ENCODE measurements at places on chromosomes 1 and 21.

DNA sequence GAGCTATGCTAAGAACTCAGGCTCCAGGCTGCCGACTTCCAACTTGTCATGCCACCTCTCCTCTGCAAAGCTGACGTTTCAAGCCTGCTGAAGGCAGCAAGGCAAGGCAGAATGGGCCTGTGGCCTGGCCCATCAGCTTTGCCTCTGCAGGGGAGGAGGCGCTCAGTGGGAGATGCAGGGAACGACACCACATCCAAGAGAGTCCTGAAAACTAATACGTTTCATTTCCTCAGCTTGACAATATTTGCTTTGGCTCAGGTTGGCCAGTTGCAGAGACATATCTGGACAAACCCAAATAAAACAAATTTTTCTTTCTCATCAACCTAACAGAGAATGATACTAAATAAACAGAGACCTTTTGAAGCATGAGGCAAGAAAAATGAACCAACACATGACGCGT is 35.3 kb downstream of the BEND5 start:
- no peak for DNase-seq

- DNase-seq = no peak
Measured at GRCh38 chr1:53398091-53398490, 61.1 kb upstream of the DMRTB1 start.

DNA sequence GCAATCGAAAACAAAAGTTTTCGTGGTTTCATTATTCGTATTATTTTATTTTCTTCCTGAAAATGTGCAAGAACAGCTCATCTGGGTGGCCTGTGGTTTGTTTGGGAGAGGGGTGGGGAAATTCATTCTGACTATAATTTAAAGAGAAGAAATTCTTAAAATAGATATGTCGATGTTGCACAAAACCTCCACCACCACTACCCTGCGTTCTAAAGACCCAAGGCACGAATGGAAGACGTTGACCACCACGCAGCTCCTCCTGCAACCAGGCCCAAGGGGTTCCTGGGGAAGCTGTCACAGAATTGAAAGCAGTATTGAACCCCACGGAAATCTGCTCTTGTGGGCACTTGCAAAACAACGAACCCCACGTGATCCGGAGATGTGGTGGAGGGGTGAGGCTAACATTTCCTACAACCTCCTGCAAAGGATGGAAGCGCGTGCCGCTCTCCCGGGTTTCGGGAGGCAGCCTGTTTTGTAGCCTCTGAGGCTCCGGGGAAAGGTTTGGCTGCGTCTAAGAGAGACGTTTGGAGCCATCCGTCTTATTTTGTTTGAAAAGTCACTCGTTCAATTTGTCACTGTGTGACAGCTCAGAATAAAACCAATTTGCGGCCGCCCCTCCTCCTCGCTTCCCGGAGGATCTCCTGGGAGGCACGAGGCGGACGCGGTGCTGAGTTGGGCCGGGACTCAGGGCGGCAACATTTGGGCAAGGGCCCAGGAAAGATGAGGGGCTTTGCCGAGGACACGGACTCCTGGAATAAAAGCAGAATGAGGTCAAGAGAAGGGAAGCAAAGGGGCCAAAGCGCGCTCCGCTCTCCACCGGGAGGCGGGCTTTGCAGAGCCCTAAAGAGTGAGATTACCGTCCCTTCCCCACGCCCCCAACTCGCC is 810 bp upstream of the HLX start:
- no peak for DNase-seq

- DNase-seq = no peak
Measured at GRCh38 chr1:10502206-10502605, 27.5 kb downstream of the PEX14 start.

DNA sequence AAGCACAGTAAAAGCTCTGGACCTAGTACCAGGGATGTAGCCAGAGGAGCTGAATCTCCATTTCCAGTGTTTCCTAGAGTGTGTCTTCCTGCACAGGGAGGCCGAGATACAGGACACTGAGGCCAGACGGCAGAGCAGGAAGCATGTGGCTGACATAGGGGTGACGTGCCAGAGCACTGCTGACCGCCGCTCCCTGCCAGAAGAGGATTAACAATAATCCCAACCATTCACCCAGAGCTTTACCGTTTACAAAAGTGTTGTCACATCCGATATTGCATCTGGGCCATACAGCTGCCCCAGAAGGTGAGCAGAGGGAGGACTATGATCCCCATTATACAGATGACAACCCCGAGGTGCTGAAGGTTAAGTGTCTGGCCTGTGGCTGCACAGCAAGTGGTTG is 5.8 kb upstream of the CLDN19 start:
- no peak for DNase-seq

DNA sequence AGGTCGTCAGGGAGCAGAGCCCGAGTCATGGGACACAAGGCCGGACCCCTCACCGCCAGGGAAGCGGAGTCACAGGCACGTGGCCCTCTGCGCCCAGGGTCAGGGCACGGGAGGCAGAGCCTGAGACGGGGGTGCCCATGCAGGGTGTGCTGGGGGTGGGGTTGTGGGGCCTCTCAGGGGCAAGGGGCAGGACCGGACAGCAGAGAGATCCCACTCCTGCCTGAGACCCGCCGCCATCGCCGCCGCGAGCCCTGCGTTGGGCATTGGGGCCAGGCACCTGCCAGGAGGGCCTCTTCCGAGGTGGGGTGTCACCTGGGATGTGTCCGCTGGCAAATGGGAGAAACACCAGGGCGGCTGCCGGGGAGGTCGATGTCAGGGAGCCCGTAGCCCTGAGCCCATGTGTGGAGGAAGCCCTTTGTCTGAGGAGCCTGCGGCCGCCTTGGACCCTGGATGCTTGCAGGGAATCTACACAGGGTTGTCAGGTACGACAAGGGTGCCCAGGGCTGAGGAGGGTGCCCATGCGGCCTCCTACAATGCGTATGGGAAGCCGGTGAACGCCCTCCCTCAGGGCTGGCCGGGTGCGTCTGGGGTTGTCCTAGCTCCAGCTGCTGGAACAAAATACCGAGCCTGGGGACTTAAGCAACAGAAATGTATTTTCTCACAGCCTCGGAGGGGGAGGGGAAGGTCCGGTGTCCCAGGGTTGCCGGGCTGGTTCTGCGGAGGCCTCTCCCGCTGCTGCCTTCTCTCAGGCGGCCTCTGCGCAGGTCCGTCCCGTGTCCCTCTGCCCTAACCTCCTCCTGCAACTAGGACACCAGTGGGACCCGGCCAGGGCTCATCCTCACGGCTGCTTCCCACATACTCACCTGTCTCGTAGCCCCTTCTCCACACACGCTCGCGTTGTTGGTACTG is 16.4 kb upstream of the C1orf159 start:
- no peak for DNase-seq

GRCh38 chr1:188670837-188671236 is 1806.8 kb downstream of the BRINP3 start:
- no peak for DNase-seq

DNA sequence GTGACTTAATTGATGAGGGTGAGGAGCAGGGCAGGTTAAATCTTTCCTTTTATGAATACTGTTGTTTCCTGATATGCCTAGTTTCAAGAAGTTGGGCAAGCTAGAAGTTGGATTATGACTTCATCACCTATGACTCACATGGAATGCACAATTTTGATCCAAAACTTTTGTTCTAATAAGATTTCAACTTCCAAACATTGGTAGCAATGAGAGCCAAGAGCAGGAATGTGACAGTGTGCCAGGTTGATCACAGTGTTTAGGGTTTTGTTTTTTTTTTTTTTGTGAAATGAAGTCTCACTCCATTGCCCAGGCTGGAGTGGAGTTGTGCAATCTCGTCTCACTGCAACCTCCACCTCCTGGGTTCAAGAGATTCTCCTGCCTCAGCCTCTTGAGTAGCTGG is 349.4 kb downstream of the DUSP10 start:
- DNase-seq = no peak

DNA sequence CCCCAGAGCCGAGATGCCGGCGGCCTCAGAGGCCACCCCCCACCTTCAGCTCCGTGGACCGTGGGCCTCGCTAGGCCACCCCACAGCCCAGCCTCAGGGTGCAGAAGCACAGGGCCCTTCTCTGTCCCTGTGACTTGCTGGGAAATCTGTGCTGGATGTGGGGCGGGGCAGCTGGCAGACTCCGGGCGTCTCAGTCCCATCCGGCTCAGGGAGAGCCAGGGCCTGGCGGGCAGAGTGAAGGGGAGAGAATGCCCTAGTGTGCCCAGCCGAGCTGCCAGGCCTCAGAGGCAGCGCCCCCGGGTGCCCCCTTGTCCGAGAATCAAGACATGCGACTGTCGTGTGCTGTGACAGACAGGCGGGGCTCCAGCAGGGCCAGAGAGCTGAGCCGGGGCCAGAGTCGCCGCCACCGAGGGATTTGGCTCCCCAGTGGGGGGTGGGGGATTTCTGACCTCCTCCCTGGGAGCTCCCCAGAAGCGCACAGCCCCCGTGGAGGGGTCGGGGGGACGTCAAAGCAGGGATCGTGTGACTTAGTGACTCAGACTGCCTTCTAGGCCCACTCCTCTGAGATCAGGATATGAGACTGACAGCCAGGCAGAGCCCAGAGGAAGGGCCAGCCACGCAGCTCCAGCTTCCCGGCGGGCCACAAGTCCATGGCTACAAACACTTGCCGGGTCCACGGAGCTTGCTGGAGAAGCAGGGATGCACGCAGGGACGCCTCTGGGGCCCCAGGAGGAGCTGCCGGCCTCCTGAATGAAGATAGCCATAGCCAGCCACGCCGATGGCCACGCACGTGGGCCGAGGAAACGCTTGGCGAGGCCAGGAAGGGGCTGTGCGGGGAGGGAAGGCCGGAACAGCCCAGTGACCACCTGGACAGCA is 11.9 kb downstream of the COL6A1 start:
- no peak for DNase-seq

DNA sequence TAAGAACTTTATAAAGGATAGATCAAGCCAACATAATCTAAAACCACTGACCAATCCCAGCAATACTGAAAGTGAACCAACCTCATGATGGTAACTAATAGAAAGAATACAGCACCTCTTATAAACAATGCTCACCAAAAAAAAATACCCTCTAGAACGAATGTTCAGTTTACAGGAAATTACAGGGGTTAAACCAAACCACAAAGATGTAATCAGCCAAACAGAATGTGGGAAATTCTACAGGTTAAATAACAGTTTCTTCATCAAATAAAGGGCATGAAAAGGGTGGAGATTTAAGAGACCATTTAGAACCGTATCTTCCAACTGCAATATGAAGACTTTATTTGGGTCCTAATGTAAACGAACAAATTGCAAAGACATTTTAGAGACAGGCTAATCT is 30.4 kb downstream of the ARID4B start:
- DNase-seq = no peak

DNA sequence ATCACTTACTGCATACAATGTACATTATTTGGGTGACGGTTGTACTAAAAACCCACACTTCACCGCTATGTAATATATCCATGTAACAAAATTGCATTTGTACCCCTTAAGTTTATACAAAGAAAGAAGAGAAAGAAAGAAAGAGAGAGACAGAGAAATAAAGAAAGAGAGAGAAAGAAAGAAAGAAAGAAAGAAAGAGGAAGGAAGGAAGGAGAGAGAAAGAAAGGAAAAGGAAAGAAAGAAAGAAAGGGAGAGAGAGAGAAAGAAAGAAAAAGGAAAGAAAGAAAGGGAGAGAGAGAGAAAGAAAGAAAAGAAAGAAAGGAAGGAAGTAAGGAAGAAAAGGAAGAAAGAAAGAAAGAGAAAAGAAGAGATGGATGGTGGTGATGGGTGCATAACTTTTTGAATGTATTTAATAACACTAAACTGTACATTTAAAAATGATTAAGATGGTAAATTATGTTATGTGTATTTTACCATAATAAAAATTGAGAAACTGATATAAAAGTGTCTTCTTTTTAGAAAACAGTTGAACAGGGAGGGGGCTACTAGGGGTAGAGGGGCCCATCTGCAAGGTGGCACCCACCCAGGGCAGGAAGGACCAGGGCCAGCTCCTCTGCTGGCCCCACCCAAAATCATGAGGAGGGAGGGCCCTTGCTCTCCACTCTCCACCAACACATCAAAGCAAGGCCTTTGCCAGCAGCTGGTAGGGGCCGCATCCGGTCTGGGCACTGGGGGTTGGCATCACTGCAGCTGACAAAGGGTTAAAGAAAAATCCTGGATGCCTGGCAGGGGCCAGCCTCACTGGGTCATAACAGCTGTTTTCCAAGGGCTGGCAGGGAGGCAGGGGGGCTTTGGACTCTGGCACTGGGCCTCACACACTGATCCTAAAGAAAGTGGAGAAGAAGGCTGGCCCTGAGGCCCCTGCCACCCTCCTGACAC is 153.9 kb upstream of the EDN2 start:
- DNase-seq = no peak

GRCh38 chr1:184940694-184941409 is 33.5 kb downstream of the NIBAN1 start:
- DNase-seq = no peak

- DNase-seq = no peak
Measured at GRCh38 chr21:26845066-26845758, at the start of gene ADAMTS1. Gene ADAMTS1 (minus strand): TSS chr21:26845409. CDS start chr21:26844954, 455 bp downstream.

GRCh38 chr1:41637367-41637766 is 152.9 kb upstream of the EDN2 start:
- DNase-seq = no peak

DNA sequence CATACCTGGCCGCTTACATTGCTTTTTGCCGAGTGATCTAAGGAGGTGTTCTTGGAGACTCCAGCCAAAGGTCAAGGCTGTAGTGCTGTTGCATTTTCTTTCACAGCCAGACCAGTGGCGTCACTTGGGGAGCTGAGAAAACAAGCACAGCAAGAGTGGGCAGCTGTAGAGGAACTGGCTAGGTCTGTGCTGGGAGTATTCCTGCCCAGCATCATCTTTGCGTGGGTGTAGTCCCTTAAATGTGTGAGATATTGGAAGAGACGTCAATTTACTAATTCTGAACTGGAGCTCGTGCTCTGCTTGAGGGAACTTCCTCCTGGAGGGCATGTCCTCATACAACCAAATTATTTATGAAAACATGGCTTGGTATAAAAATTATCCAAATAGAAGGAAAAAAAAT is 10.2 kb downstream of the UBIAD1 start:
- no peak for DNase-seq

DNA sequence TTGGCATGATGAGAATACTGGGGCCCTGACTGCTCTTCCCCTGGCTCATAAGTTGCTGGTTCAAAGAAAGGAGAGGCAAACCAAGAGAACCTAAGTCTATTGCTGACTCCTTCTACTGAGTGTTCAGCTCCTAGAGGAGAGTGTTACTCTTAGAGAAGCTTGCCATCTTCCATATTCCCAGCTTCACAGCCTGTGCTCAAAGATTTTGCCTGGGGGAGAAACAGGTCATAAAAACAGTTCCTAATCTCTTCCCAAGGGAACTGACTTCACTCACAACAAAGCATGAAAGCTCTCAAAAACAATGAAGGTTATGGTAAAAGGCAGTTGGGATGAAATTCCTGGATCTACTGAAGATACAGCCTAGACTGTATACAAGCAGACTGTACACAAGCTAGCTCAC is 37.1 kb downstream of the LRRC40 start:
- no peak for DNase-seq

- DNase-seq = no peak
Measured at GRCh38 chr21:42340187-42341050, 10.4 kb downstream of the TFF2 start.

DNA sequence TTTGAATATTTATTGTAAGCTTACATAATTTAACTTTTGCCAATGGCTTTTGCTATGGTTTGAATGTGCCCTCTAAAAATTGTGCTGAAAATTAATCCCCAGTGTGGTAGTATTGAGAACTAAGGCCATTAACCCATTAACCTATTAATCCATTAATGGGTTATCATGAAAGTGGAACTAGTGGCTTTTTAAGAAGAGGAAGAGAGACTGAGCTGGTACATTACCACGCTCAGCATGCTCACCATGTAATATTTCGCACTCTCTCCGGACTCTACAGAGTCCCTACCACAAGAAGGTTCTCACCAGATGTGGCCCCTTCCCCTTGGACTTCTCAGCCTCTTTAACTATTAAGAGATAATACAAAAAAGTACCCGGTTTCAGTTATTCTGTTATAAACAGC is 164.4 kb upstream of the ZRANB2 start:
- DNase-seq = no peak

- peak; percentile 92 for DNase-seq
Measured at GRCh38 chr1:187261637-187262036, 432.9 kb downstream of the PLA2G4A start.
